ENCODE measurements at places on chromosomes 4 and X.

DNA sequence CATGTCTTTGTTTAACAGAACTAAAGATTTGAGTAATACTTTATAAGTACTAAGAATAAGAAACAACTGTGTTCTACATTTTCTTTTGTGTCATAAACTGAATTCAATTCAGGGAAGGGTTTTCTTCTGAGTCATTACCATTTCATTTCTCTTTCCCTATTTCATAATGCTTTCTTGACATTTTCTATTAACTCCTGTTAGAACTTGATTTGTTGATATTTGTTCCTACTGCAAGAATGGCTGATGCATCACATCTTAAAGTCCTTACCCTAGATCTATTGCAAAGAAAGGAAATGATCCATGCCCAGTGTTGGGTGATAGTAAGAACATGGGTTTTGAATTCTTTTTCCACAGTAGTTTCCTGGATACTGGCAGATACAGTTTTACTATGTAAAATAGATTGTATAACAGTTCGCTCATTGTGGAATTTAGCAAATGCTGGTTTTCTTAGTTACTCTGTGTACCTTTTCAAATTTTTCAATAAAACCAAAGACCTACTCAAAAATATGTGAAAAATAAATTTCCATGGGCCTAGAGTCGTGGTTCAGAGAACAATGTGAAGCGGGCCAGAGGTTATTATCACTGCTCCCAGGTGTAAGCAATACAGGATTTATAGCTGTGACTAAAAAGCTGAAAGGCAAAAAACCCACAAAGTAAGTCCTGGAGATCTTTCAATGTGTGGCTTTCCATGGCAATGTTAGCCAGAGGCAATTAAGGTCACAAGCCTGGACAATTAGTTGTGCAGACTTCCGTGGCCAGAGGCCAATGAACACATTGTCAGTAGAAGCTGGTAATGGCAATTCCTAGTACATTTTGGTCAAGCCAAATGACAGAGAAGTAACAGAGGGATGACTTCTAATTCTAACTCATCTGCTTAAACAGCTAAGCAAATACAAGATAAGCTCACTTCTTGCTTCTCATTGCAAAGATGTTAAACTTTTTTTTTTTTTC, 127.3 kb upstream of the FAT4 start:
- no peak for DNase-seq

DNA sequence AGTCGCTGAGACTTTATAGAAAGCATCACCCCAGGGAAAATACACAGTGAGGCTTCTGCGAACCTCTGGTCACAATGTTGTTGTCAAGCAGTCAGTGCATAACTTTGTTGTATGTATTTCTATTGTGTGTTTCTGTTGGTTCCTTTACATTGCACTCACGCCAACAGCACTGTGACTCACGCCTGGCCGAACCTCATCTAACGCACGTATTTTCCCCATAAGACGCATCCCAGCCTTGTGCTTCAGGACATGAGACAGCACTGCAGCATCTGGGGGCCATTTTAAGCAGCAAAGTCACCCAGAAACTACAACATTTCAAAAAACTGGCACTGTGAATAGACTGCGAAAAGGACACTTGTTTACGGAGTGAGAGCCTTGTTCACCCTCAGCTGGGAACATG, 30.6 kb downstream of the TBL1X start:
- no peak for DNase-seq

- DNase-seq: no peak
Observed at GRCh38 chr4:93719552-93719951, 109.0 kb upstream of the ATOH1 start.

DNA sequence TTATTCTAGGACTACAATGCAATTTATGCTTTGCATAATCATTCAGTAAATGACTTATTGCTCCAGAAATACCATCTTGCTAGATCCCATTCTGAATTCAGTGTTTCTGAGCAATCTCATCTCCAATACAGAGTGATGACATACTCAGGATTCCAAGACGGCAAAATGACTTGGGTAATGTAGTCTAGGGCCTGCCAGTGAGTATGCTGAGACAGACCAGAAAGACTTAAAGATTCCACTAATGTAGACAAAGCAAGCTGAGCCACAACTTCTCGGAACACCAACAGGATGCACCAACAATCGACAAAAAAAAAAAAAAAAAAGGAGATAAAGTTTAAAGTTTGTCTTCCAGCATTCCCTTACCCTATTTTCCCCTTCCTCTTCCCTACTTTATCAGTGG, 919 bp upstream of the SEC24B start:
- DNase-seq: no peak

DNA sequence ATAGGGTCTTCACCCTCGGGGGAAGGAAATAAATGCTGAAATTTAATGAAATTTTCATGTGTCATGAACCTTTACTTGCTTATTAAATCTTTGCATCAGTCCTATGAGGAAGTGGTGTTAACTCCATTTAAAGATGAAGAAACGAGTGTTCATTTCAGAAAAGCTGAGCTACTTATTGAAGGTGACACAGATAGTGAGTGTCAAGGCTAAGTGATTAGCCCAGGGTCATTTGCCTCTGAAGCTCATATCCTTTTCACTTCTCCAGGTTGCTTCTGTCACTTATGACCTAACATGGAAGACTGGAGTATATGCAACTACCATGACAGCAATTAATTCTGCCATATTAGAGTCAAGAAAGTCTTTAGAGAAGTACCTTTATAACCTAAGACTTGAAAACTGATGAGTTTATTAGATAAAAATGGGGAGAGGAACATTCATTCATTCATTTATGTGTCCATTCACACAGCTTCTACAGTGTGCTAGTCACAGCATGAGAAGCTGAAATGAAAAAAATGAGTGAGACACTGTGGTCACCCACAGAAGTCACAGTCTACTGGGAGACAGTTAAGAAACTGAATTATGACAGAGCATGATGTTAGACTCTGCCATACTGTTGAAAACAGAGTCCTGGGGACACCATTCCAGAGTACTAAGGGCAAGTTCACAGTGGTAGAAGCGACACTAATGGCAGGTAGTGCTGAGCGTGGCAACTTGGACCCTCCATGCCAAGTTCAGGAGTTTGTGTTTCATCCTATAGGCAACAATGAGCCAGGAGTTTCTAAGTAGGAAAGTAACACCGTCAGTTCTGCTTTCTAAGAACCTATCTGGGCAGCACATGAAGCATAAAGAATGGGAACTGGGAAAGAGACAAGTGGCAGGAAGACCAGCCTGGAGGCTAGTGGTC, 21.3 kb downstream of the ALPK1 start:
- DNase-seq: no peak

GRCh38 chrX:79156818-79157217, 12.3 kb downstream of the GPR174 start:
- no peak for DNase-seq

- DNase-seq: no peak
Observed at GRCh38 chr4:169407217-169407845, 136.6 kb upstream of the SH3RF1 start.

GRCh38 chr4:95165926-95166524, 382.7 kb downstream of the UNC5C start:
- no peak for DNase-seq

DNA sequence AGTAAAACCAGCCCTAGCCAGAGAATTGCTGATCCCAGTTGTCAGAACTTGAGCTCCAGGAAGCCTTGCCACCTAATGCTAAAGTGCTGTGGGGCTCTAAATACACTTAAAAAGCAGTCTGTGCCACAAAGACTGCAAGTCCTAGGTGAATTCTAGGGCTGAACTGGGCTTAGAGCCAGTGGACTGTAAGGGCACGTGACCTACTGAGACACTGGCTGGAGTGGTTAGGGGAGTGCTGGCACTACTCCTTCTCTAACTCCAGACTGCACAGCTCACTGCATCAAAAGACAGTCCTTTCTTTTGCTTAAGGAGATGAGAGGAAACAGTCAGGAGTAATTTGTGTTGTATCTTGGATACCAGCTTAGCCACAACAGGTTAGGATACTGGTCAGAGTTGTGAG, 1240.2 kb downstream of the FAM133A start:
- DNase-seq: no peak

DNA sequence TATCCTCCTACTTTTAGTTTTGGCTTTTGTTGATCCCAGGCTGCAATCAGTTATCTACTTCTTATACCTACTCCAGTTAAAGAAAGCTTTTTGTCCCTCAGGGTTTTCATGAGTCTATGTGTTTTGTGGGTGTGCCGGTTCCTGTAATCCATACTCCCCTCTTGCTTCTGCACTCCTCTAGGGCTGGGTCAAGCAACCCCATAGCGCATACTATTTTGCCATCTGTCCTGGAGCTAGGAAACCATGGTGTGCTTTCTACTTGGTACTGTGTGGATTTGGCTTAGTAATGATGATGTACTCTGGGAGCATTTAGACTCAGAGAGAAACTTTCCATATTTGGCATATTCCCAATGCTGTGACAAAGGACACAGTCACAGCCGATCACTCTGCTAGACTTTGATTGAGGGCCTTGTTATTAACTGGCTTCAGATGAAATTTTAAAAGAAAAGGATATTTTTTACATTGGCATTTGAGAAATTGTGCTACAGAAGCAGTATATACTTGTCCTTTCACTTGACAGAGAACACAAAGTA, 86.1 kb upstream of the GRXCR1 start:
- no peak for DNase-seq
